Fibroblast of lung (primary cell): ENCODE measurements at places on chromosomes 4 and X. TPM values are rescaled to one million over a fixed set of nuclear protein-coding genes. Genes with fewer than 3 reads are reported as not detected.

The TSPAN7 gene
- polyA plus RNA-seq, result 0.03 and 0.11 TPM in 2 replicates

The GABRQ gene
- polyA plus RNA-seq, result 0.02 TPM in 1 of 2 replicates, not detected in the other

GRCh38 chr4:48727666-48728459 lies 52.2 kb downstream of the FRYL start:
- no peaks in the 10 kb centered on the region for H3K27me3 ChIP-seq
- H3K4me1 ChIP-seq, result no peaks in the 10 kb centered on the region
- no peaks in the 10 kb centered on the region for H3K36me3 ChIP-seq
- DNase-seq, result no peak
- no peak overlapping the region for H3K27ac ChIP-seq
- no peak overlapping the region for H3K4me3 ChIP-seq

DNA sequence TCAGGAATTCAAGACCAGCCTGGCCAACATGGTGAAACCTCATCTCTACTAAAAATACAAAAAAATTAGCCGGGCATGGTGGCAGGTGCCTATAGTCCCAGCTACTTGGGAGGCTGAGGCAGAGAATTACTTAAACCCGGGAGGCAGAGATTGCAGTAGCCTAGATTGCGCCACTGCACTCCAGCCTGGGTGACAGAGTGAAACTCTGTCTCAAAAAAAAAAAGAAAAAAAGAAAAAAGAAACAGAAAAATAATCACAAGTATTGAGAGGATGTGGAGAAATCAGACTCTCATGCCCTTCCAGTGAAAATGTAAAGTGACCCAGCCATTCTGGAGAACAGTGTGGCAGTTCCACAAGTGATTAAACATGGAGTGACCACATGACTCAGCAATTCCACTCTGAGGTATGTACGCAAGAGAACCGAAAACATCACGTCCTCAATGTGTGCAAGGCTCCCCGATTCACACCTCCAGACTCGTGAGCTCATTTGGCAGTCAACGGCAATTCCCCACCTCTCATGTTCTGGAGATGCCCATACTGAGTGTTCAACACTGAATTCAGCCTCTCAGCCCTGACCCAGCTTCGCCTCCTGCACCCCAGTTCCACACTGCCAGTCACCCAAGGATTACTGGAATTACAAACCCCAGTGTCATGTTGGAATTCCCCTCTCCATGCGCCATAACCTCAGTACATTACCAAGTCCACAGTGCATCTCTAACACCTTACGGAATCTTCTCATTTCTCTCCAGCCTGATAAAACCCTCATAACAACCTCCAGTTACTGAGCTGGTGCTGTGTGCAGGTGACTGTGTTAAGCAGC lies 21.1 kb downstream of the ACOX3 start:
- no peaks in the 10 kb centered on the region for H3K27me3 ChIP-seq
- H3K4me1 ChIP-seq, result peaks cover 3% of the 10 kb centered on the region
- DNase-seq, result peak; percentile 38
- H3K36me3 ChIP-seq, result peaks cover 4% of the 10 kb centered on the region

DNA sequence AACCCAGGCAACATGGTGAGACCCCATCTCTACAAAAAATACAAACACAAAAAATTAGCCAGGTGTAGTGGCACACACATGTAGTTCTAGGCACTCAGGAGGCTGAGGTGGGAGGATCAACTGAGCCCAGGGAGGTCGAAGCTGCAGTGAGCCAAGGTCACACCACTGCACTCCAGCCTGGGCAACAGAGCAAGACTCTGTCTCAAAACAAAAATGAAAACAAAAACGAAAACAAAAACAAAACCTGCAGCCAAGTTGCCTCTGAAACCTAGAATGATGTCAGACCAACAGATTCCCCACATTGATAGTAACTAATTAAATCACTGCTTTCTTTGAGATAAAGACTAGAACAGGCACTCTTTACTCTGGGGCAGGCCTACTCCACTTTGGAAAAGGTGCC lies 104.5 kb downstream of the AMELX start:
- H3K4me1 ChIP-seq, result no peaks in the 10 kb centered on the region
- H3K4me3 ChIP-seq, result no peak overlapping the region

- no peaks in the 10 kb centered on the region for H3K27me3 ChIP-seq
- DNase-seq, result peak; percentile 51
- H3K4me3 ChIP-seq, result no peak overlapping the region
- H3K27ac ChIP-seq, result peak overlapping the region; percentile 72
- peaks cover 10% of the 10 kb centered on the region for H3K36me3 ChIP-seq
These were observed 47.6 kb downstream of the HTT start for GRCh38 chr4:3122081-3122563.

GRCh38 chr4:169756971-169757574 lies 671 bp downstream of the HPF1 start:
- H3K4me3 ChIP-seq, result peak overlapping the region; percentile 61
- DNase-seq, result peak; percentile 3
- H3K27me3 ChIP-seq, result no peaks in the 10 kb centered on the region
- H3K36me3 ChIP-seq, result no peaks in the 10 kb centered on the region
- peak overlapping the region; percentile 30 for H3K27ac ChIP-seq

GRCh38 chrX:119636419-119636818 lies 30.2 kb upstream of the NKRF start:
- H3K27ac ChIP-seq, result no peak overlapping the region
- H3K36me3 ChIP-seq, result no peaks in the 10 kb centered on the region
- H3K4me1 ChIP-seq, result no peaks in the 10 kb centered on the region
- H3K4me3 ChIP-seq, result no peak overlapping the region

- no peak overlapping the region for H3K27ac ChIP-seq
- no peak overlapping the region for H3K4me3 ChIP-seq
- H3K36me3 ChIP-seq, result no peaks in the 10 kb centered on the region
- H3K27me3 ChIP-seq, result no peaks in the 10 kb centered on the region
- no peak for DNase-seq
- H3K4me1 ChIP-seq, result no peaks in the 10 kb centered on the region
These were observed 136.0 kb upstream of the HPGD start for GRCh38 chr4:174658246-174658645.
